ENCODE measurements at places on chromosomes 4 and X.

DNA sequence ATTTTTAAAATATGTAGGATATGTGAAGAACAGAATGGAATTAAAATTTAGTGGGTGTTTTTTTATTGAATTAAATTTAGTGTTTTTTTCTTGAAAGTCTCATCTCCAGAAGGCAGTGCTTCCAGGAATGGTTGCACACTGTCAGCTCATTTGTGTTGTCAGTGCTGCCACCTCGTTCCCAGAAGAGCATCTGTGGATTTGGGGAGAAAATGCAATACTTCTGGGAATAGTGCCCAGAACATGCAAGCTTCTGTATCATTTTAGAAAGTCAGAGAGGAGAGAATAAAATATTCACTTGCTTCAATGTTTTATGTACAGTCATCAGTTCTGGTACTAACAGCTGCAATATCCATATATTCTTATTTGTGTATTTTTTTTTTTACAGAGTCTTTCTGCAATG, 608.8 kb downstream of the PCDH7 start:
- no peak for DNase-seq

GRCh38 chr4:183099537-183100297, 660 bp downstream of the WWC2 start:
- peak; percentile 1 for DNase-seq

DNA sequence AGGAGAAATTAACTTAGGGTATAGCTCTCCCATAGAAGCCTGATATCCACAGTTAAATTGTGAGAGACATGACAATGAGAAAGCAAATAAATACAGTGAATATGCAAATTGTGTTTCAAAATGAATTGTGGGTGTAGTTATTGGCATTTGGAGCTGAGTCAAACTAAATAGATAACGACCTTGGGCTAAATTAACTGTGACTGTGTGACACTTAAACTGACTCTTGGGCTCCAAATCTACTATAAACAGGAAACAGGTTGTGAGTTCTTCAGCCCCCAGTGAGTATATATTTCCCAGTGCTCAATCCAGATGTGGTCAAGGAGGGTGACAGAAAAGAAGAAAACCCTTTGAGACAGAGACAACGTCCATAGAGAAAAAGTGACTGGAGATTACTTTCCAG, 11.3 kb upstream of the MAGEA10 start:
- DNase-seq: no peak

GRCh38 chrX:70262952-70263567, 3.1 kb upstream of the P2RY4 start:
- DNase-seq: peak; percentile 5

GRCh38 chr4:145298885-145299284, 118.5 kb upstream of the OTUD4 start:
- DNase-seq: no peak

GRCh38 chrX:12997906-12998687, 23.2 kb downstream of the TMSB4X start:
- no peak for DNase-seq

GRCh38 chrX:72181178-72182125, at the start of gene PIN4:
Gene PIN4, plus strand, starts transcription at chrX:72181757. Its CDS starts 29 bp downstream, at chrX:72181786.
- peak; percentile 74 for DNase-seq

GRCh38 chrX:125326599-125326998, 6.9 kb downstream of the TEX13C start:
- no peak for DNase-seq

- DNase-seq: no peak
These were observed 102.6 kb upstream of the SCML1 start for GRCh38 chrX:17634542-17635207.

DNA sequence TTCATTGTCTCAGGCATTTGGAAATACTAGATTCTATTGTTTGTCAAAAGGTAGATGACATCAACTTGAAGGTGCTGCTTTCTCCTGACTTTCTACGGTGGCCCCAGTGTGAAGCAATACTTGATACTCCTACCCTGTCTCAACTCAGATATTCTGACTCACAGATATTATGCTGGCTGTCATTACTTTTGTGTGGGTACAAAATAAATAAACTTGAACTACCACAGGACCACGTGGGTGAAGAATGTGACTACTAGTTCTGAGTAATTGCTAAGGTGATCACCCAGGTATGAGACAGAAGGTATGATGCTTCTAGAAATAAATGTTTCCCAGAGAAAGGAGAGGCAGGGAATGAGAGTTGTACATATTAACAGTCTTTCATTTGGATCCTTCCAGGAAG, 275.3 kb upstream of the SPOCK3 start:
- DNase-seq: no peak

GRCh38 chr4:154189346-154189745, 302.3 kb downstream of the DCHS2 start:
- no peak for DNase-seq

GRCh38 chr4:88382621-88383020, 4.0 kb downstream of the HERC6 start:
- DNase-seq: peak; percentile 39

Data from activated CD4-positive, alpha-beta T cell treated with anti-CD3 and anti-CD28 coated beads, Interleukin-2, amount 50 U/mL, for 1 hour (primary cell).